Esophagus squamous epithelium (tissue), 5 donors: ENCODE measurements at places on chromosomes 2 and 18.
A peak's percentile ranks its signal among the peaks of the same experiment; 100 is the strongest.

DNA sequence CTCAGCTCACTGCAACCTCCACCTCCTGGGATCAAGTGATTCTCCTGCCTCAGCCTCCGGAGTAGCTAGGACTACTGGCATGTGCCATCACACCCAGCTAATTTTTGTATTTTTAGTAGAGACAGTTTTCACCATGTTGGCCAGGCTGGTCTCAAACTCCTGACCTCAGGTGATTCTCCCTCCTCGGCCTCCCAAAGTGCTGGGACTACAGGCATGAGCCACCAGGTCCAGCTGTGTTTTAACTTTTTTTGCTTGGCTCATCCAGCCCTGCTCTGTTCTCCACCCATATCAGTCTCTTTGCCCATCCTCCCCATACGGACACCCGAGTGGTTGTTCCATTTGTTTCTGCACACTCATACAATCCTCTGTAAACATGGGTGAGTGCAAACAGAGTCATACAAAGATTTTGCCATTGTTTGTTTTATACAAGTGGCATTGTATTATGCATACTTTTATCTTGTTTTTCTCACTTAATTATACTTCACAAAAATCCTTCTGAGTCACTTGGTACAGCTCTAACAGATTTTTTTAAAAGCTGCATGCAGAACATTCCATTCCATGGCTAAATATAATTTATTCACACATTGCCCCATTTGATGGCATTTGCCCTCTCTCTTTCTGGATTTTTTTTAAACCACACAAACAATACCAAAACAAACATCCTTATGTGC, 5.3 kb downstream of the APOB start:
- H3K27ac ChIP-seq: peak overlapping the region; percentile 69
- peaks cover 37% of the 10 kb centered on the region for H3K4me1 ChIP-seq
- no peaks in the 10 kb centered on the region for H3K36me3 ChIP-seq
- DNase-seq: no peak
- H3K4me3 ChIP-seq: no peak overlapping the region

DNA sequence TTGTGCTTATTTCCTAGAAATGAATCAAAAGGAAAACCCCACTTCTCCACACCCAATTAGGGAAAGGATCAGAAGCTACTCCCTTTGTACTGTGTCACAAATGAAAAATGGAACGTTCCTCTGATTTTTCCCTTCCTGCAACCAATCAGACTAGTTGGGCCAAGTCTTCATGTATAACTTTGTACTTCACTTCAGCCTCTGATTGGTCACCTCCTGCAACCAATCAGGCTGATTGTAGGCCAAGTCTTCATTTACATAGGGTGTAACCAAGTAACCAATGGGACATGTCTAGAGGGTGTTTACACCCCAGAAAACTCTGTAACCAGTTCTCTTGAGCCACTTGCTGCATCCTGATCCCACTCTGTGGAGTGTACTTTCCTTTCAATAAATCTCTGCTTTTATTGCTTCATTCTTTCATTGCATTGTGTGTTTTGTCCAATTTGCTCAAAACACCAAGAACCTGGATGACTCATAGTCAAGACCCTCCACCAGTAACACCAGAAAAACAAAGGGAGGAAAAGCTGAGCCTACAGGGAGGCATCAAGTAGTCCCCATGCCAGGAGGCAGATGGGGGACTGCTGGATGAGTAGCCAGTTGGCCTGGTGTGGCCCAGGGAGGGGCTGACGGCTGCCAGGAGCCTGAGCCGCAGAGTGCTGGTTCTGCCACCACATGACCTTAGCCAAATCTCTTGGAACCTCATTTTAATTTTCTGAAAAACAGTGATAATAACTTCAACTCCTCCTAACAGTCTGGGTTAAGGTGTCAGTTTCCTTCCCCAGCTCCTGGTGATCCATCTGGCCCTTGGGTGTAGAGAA, 46.1 kb downstream of the SOWAHC start:
- peak overlapping the region; percentile 81 for H3K27ac ChIP-seq
- H3K36me3 ChIP-seq: no peaks in the 10 kb centered on the region
- H3K4me3 ChIP-seq: no peak overlapping the region
- no peaks in the 10 kb centered on the region for H3K27me3 ChIP-seq

- DNase-seq: no peak
- no peaks in the 10 kb centered on the region for H3K36me3 ChIP-seq
- no peaks in the 10 kb centered on the region for H3K4me1 ChIP-seq
- H3K4me3 ChIP-seq: no peak overlapping the region
- no peak overlapping the region for H3K27ac ChIP-seq
Observed at GRCh38 chr18:51399491-51400122, 202.1 kb upstream of the MEX3C start.

DNA sequence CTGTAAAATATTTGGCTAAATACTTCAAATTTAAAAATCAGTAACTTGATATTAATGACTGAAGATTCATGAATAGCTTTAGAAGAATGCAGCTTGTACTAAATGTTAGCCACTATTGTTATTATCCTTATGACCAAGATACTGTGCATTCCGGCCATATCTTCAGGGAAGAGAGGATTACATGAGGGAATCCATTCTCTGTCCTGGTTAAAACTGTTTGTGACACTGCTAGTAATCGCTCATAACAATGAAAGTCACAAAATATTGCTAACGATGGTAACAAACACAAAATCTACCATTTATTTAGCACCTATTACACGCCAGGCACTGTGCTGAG, 217.7 kb downstream of the PRKCE start:
- DNase-seq: no peak
- no peaks in the 10 kb centered on the region for H3K36me3 ChIP-seq
- no peak overlapping the region for H3K27ac ChIP-seq
- H3K4me3 ChIP-seq: no peak overlapping the region
- H3K27me3 ChIP-seq: no peaks in the 10 kb centered on the region
- no peaks in the 10 kb centered on the region for H3K4me1 ChIP-seq

DNA sequence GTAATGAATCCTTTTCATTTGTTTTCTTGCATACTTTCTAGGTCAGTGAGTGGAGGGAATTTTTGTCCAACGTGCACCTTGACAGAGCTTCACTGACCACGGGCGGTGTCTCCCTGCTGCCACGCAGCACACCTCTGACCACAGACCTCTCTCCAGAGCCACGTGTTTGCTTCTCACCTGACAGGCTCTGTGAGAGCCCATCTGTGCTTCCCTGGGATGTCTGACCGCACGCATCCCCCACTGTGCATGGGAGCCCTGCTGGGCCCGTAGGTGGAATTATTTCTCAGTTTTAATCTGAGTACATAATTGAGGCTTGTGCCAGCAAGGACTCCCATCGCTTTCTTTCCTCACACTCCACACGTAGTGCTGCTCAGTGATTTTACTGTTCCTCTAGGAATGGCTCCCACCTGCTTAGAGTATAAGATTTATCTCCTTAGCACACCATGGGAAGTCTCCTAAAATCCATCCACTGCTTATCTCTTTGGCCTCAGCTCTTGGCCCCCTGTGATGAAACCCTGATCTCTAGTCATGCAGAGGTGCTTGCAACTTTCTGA, 482.6 kb downstream of the TSN start:
- no peak overlapping the region for H3K27ac ChIP-seq
- no peak for DNase-seq
- H3K4me1 ChIP-seq: no peaks in the 10 kb centered on the region
- H3K4me3 ChIP-seq: no peak overlapping the region

- no peaks in the 10 kb centered on the region for H3K36me3 ChIP-seq
- no peak overlapping the region for H3K27ac ChIP-seq
- no peaks in the 10 kb centered on the region for H3K27me3 ChIP-seq
- DNase-seq: no peak
Observed at GRCh38 chr2:169849710-169850109, 22.5 kb downstream of the UBR3 start.

GRCh38 chr2:96203130-96204028, 5.2 kb downstream of the STARD7 start:
- no peaks in the 10 kb centered on the region for H3K36me3 ChIP-seq
- no peak for DNase-seq
- H3K27ac ChIP-seq: peak overlapping the region; percentile 71
- no peaks in the 10 kb centered on the region for H3K27me3 ChIP-seq
- H3K4me1 ChIP-seq: peaks cover 63% of the 10 kb centered on the region
- H3K4me3 ChIP-seq: no peak overlapping the region

DNA sequence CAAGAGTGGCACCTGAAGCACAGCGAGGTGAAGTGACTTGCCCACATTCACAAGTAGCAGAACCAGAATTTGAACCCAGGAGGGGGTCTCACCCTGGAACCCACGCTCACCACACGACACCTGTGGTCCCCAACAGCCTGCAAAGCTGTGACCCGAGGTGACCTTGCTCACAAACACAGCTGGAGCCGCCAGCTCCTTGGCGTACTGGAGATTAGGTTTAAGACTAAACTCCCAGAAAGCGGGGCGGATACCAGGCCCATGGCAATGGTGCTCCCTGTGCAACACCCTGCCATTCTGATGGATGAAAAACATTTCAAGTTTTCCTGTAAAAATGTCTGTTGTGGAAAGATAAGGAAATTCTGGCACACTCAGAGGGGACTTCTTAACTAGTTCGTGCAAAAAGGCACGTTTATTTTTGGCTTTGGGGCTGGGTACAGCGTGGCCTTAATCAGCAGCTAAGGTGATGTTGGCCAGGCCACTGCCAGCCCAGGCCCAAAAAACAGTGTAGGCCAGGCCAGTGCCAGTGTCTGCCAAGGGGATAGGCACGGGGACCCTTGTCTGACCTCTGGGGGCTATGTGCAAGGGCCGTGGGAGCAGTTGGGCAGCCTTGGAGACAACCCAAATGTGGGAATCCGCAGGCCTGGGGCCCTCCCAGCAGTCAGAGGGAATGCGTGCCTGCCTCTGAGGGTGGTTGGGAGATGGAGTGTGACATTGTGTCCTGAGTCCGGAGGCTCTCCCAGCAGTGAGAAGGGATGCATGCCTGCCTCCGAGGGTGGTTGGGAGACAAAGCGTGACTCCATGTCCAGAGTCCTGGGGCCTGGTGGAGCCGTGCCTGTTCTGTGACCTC, 185.0 kb upstream of the HS6ST1 start:
- DNase-seq: no peak
- H3K27me3 ChIP-seq: no peaks in the 10 kb centered on the region
- H3K4me1 ChIP-seq: no peaks in the 10 kb centered on the region
- no peak overlapping the region for H3K4me3 ChIP-seq

DNA sequence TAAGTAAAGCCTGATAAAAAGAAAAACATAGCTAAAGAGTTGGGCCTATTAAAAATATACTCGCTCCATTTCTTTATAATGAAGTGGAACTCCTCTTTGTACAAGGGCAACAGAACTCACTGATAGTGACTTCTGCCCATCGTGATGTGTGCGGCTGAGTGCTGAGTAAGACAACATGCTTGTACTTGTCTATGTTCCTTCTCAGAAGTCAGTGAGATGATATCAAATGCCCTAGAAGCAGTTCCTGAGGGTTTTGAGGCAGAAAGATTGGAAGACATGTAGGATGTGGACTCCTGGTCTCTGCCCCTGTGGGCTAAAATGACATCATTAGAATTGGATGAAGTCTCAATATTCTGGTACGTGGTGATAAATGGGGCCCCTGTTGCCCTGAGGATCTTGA, 73.8 kb downstream of the USP40 start:
- no peaks in the 10 kb centered on the region for H3K27me3 ChIP-seq
- H3K36me3 ChIP-seq: no peaks in the 10 kb centered on the region
- no peak overlapping the region for H3K4me3 ChIP-seq
- peak overlapping the region; percentile 77 for H3K27ac ChIP-seq
- no peak for DNase-seq

DNA sequence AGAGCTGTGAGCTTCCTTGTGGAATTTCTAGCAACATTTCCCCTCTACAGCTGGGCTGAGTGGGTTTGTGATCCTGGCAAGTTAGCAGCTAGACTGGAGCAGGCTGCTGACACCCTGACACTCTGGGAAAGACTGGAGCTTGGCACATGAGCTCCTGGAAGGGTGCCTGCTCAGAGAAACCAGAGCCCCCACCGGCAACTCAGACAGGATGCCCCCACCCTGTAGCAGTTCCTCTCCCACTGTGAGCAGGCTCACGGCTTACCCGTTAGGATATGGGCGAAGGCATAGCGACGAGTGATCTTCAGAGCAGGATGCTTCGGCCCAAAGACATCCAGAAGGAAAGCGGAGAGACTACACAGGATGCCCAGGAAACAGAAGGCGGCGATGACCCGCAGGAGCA, 11.2 kb downstream of the TMEM127 start:
- peaks cover 21% of the 10 kb centered on the region for H3K4me1 ChIP-seq
- no peak overlapping the region for H3K4me3 ChIP-seq
- DNase-seq: no peak
- H3K27ac ChIP-seq: peak overlapping the region; percentile 47
- no peaks in the 10 kb centered on the region for H3K27me3 ChIP-seq

DNA sequence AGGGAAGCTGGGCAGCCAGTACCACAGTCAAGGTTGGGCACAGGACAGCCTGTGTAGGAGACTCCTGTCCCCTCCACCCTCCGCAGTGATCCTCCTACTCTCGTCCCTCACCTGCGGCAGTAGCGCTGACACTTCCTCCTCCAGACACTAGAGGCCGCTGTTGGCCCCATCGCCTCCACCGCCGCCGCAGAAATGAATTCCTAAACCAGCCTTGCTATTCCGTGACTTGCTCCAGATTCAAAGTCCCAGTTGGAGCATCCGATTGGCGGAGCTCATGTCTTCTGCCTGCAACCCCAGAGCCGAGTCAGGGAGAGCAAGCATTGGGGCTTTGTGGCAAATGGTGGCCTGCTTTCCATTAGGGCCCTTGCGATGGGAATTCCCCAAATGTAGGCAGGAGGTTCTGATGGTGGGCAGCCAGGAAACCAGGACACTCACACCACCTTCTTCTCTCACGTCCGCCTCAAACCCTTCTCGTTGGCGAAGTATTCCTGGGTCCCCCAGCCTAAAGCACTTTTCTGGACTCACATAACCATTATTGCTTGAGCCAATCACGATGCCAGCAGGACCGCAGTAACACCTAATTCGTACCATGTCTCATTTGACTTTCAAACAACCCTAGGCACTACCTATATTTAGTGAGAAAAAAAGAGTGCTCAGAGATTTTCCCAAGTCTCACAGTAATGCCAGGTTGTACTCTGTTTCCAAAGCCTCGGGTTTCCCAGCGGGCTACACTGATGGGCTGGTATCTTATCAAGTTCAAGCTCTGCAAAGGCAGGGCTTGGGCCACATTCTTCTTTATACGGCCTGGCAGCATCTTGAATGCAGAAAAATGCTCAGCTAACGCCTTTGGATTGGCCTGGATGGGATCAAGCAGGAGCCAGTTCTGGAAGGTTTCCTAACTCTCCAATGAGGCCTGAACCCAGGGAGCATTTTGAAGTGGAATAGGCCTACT, 1.2 kb upstream of the DNAJB2 start:
- H3K4me3 ChIP-seq: peak overlapping the region; percentile 95
- no peak for DNase-seq
- H3K4me1 ChIP-seq: peaks cover 24% of the 10 kb centered on the region

GRCh38 chr2:235390108-235390815, 103.6 kb upstream of the AGAP1 start:
- DNase-seq: no peak
- H3K27me3 ChIP-seq: peaks cover 10% of the 10 kb centered on the region
- H3K4me1 ChIP-seq: peaks cover 15% of the 10 kb centered on the region
- no peak overlapping the region for H3K4me3 ChIP-seq
